ENCODE measurements at places on chromosomes 3 and 15.
A peak's percentile ranks its signal among the peaks of the same experiment; 100 is the strongest.

- peak; percentile 15 for DNase-seq
Observed at GRCh38 chr3:17845026-17845812, 102.8 kb upstream of the TBC1D5 start.

- no peak for DNase-seq
Observed at GRCh38 chr3:47436180-47436579, 39.6 kb downstream of the SCAP start.

DNA sequence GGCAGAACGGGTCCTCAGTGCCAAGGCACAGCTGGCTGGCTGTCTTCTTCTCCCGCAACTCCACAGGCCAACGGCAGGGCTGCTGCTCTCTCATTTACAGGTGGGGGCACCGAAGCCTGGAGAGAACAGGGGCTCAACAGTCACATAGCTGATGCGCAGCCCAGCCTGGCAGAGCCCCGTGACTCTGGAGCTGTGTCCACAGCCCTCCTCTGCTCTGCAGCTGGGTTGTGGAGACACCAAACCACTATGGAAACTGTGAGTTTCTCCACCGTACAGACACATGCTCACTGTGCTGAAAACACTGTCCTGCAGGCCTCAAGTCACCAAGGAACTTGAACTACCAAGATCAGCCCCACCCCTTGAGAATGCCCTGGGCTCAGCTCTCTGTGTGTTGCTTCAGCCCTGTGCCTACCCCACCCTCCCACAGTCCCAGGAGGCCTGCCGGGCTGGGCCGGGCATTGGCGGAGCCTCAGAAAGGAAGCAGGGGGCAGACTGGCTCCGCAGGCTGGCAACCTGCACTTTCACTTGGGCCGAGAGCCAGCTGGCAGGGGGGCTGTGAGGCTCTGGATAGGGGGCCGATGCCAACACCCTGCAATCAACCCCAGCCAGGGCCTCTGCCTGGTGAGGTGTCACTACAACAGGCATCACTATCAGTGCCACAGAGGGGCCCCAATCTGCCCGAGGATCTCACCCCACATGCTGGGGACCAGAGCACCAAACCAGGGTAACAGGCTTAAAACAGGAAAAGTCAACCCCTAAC is 113.7 kb upstream of the RPL32 start:
- DNase-seq: peak; percentile 87

GRCh38 chr3:104523136-104523535 is 843.6 kb upstream of the ALCAM start:
- no peak for DNase-seq

GRCh38 chr3:129120254-129121004 is 1.2 kb downstream of the RAB43 start:
- DNase-seq: peak; percentile 96

GRCh38 chr3:134487406-134487805 is 1.5 kb downstream of the CEP63 start:
- peak; percentile 88 for DNase-seq

DNA sequence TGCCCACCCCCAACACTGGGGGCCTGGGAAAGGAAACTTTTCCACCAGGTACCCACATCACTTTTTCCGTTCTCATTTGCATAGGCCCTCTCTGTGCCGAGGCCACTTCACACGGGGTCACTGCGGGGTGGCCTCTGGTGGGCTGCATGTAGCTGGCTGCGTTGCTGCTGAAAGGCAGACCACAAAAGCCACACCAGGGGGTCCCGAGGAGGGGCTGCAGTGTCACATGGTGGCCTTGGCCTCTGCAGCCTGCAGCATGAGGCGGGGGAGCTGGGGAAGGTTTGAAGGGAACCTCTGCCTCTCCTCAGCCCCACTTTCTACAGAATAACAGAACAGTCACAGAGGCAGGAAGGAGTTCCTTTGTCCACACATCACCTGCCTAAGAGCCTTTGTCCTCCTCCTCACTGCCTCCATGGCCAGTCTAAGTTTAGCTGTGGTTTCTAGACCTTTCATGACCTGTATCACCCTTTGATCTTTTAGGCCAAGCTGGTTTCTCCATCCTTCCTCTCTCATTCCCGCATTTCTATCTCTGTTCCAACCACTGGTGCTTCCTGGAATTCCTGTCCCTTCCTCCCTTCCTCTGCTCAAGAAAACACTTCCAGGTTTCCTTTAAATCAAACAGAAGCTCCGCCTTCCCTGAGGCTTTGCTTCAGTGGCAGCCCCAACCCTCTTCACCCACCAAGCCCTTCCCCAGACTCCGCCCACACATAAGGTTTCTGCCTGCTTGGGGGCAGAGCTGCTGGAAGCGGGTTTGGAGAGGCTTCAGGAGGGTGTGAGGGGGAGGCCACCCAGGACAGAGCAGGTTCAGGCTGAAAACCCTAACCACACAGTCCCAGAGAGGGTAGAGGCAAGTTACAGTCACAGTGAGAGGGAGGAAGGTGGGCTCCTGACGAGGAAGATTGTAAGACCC is 150.7 kb upstream of the TLE3 start:
- no peak for DNase-seq

- no peak for DNase-seq
Observed at GRCh38 chr3:183826448-183827250, 1.3 kb upstream of the MAP6D1 start.

DNA sequence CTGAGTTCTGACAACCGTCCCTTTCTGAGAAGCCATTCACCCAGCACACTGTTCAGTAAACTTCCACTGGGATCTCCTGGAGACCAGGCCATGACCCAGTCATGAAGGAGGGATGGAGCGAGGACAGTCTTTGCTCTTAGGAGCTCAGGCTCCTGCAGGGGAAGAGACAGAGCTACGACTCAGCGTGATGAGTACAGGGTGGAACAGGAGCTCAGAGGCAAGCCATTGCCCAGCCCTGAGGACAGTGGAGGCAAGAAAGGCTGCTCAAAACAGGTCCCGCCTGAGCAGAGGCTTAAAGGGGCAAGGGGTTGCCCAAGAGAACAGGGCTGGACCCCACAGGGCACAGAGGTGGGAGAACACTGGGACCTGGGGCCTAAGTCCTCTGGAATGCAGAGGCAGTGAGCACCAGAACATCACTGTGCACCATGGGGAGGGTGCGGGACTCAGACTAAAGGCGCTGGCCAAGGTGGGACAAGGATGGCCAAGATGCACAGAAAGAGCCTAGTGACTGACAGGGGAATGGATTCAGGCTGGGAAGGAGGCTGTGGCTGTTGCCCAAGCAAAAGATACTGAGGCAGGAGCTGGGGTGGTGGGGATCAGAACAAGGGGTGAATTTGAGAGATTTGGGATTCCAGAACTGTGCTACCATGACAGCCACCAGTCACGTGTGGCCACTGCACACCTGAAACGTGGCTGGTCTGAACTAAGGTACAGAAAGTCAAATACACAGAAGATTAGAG is 25.8 kb downstream of the TMEM43 start:
- DNase-seq: no peak

GRCh38 chr3:72346526-72346926 is 501.7 kb downstream of the SHQ1 start:
- DNase-seq: peak; percentile 57

DNA sequence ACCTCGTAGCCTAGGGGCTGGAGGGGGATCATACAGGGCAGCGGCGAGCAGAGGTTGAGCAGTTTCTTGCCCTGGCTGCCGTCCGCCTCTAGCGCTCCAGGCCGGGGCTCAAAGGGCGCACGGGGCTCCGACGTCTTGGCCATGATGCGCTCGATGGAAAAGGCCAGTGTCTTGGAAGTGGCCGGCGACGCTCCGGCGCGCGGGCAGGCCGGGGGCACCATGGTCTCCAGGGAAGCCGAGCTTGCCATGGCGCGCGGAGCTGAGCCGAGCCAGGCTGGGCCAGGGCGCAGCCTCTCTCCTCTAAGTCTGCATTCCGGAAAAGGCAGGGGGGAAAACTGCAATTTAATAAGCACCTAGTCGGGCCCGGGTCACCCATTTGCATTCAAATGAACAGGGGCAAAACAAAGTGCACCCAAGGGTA is 719 bp downstream of the FEZF2 start:
- DNase-seq: no peak

DNA sequence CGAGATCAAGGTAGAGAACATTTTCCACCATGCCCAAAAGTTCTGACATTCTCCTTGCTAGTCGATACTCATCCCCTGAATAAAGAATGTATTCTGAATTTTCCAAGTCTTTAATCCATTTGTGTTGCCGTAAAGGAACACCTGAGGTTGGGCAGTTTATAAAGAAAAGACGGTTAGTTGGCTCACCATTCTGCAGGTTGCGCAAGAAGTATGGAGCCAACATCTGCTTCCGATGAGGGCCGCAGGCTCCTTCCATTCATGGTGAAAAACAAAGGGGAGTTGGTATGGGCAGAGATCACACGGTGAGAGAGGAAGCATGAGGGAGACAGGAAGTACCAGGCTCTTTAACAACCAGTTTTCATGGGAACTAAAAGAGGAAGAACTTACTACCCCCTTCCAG is 121.2 kb downstream of the DCLK3 start:
- no peak for DNase-seq

DNA sequence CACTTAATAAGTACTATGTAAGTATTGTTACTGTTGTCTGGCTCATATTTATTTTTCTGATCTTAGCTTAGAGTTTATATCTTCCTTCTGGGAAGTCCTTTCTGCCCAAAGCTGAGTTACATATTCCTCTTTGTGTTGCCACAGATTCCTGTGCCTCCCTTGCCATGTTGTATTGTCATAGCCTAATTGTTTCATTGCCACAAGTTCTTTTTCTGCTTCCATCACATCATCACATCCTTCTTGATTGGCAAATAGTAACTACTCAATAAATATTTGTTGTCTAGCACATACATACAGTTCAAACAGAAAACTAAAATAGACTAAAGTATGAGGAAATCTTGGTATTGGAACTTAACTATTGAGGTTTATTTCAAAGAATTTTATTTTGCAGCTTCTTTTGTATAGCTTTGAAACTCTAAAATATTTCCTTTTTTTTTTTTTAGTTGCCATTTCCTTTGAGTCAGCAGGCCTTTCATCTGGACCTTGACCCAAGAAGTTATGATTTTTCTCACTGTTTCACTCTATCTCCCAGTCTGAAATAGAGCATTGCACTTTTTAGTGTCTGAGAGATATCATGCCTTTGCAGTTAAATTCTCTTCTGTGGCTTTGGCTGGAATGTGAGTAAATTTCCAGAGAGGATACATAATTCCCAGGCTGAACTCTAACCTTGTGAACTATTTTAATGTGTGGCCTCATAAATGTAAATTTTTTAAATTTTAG is 98.2 kb downstream of the ZNF609 start:
- no peak for DNase-seq

GRCh38 chr3:7695049-7695448 is 806.6 kb upstream of the LMCD1 start:
- no peak for DNase-seq

DNA sequence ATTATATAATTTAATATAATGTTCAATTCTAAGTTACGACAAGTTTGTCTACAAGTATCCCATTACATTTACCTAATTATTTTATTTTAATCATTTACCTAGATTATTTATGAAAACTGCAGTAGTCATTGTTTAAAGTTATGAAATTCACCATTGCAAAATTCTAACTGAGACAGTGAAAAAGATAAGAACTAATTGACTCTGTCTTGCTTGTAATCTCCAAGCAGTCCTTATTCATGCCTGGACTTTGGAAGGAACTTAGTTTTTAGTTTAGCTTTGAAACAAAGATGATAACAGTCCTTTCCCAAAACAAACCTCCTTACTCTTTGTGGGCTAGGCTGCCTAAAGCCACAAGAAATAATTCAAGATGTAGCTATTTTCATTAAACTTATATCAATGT is 165.0 kb downstream of the SUCNR1 start:
- no peak for DNase-seq

GRCh38 chr15:67927501-67928168 is 87.8 kb upstream of the RNU6-1 start:
- DNase-seq: no peak

- DNase-seq: peak; percentile 6
Observed at GRCh38 chr15:81809543-81809942, 236.3 kb downstream of the MEX3B start.

GRCh38 chr3:18238332-18238731 is 186.8 kb downstream of the SATB1 start:
- no peak for DNase-seq

GRCh38 chr3:69130689-69131088 is 8.3 kb upstream of the LMOD3 start:
- DNase-seq: no peak

DNA sequence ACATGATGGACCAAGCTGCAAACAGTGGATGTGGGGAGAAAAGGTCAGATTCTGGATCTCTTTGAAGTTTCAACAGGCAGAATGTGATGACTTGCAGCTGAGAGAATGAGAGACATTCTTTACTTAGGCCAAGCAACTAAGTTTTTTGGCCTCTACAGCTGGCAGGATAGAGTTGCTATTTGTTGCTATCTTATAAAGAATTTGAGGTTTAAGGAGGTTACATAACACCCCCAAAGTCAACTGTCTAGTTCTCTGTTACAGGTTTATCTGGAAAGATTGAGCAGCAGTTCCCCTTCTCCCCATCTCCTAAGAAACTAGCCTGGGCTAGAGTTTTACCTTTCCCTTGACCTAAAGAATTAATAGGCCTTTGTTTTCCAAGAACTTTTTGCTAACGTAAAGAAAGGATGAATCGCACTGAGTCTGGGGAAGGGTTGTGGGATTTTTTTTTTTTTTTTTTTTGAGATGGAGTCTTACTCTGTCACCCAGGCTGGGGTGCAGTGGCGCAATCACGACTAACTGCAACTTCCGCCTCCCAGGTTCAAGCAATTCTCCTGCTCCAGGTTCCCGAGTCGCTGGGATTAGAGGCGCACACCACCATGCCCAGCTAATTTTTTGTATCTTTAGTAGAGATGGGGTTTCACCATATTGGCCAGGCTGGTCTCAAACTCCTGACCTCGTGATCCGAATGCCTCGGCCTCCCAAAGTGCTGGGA is 26.6 kb upstream of the SLMAP start:
- peak; percentile 25 for DNase-seq

DNA sequence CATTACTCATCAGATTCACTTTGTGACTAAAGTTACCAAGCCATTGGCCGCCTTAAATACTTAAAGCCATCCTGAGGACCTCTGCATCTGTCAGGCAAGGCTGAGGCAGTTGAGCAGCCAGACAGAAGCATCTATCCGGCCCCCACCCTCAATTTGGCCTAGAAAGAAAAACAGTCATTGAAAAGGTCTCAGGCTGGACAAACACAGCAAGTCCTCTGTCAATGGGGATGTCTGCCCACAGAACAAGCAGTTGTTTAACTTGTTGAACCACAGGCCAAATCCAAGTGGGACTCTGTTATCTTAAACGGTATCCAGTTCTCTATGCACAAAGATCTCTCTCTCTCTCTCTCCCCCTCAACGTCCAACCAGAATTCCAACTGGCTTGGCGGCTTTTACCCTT is 2.8 kb downstream of the ZIC4 start:
- DNase-seq: no peak

- no peak for DNase-seq
Observed at GRCh38 chr15:29935296-29936004, 113.2 kb upstream of the TJP1 start.

All from inflammatory macrophage (primary cell).